ENCODE measurements at places on chromosomes 4 and X. TPM values are rescaled to one million over a fixed set of nuclear protein-coding genes. Genes with fewer than 3 reads are reported as not detected.

DNA sequence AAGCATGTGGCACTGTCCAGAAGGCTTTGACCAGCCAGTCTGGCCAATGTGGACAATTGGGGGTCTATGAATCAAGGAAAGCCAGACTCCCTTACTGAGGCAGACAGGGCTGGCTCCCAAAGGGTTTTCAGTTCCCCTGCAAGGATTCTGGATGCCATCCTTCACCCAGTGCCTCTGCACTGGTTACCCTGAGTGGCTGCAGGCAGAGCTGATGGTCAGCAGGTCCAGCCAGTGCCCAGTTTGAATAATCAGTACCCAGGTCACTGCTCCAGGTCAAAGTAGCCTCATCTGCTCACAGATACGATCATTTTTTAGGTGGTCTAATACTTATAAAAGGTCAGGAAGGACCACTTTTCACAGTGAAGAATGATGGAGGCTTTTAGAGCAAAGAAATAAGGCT, 52.2 kb upstream of the MAMLD1 start:
- no peaks in the 10 kb centered on the region for H3K27me3 ChIP-seq
- peaks cover 7% of the 10 kb centered on the region for H3K4me1 ChIP-seq
- DNase-seq = no peak
- H3K4me3 ChIP-seq = no peak overlapping the region

DNA sequence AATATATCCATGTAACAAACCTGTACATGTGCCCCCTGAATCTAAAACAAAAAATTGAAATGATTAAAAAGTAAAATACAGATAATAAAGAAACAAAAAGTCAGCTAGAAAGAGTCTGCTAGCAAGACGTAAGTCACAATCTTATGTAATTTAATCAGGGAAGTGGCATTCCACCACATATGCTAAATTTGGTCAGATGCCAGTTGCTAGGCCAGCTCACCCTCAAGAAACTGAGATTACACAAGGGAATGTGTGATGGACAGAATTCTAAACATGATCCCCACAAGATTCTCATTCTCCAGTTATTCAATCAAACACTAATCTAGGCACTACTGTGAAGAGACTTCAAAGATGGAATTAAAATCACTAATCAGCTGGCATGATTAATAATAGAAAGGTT, 689.3 kb downstream of the CENPC start:
- no peaks in the 10 kb centered on the region for H3K4me1 ChIP-seq
- no peak overlapping the region for H3K27ac ChIP-seq
- no peaks in the 10 kb centered on the region for H3K36me3 ChIP-seq
- no peak overlapping the region for H3K4me3 ChIP-seq
- H3K27me3 ChIP-seq = no peaks in the 10 kb centered on the region

DNA sequence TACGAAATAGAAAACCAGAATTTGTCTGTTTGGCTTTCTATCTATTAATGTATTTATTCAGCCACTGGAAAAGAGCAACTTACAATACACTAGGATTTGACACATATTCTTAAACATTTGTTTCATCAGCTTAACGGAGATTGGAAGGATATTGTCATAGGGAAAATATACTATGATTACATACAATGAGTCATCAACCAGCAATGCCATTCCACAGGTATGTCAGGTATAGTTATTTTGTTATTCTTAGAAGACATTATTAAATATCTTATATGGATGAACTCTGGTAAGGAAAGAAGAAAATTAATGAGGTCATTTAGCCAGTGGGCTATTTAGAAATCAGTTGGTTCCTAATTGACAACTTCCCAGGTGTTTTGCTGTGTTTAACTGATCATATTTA, 926.6 kb downstream of the STIM2 start:
- no peak for DNase-seq
- H3K27me3 ChIP-seq = no peaks in the 10 kb centered on the region
- no peak overlapping the region for H3K4me3 ChIP-seq
- no peaks in the 10 kb centered on the region for H3K4me1 ChIP-seq

DNA sequence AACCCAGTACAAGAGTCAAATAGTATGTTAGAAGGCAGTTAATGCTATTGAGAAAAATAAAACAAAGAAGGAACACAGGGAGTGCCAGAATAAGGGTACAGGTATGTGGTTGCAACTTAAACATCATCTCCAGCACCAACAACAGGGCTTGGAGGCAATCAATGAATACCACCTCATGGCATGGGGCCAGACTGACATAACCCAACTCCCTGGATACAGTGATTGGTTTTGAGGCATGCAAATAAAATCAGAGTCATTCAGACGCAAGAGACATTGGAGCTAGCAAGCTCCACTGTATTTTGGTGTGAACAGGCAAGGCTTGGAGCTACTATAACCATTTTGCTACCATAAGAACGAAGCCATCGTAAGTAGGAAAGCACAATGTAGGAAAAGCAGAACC, 56.7 kb downstream of the PPP3CA start:
- no peak overlapping the region for H3K27ac ChIP-seq
- H3K36me3 ChIP-seq = no peaks in the 10 kb centered on the region
- H3K4me1 ChIP-seq = peaks cover 2% of the 10 kb centered on the region

DNA sequence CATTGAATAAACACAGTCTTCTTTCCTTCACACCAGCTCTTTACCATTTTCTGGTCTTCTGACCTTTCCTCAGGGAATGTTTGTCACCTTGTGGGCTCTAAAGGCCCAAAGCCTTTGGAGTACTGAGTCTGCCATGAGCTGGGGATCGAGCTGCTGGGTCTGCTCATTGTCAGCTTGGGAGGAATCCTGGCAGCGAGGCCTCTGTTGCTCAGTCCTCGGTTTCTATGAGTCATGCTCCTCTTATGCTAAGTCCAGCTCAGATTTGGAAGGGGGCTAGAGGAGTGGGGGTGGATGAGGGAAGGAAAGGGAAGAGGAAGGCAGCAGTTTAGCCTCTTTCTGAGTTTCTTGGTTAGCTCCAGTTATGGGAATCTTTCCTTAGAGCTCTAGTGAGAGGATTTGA, 31.1 kb downstream of the NHSL2 start:
- H3K4me1 ChIP-seq = no peaks in the 10 kb centered on the region
- no peaks in the 10 kb centered on the region for H3K36me3 ChIP-seq
- H3K27ac ChIP-seq = no peak overlapping the region
- H3K4me3 ChIP-seq = no peak overlapping the region
- H3K27me3 ChIP-seq = peaks cover 7% of the 10 kb centered on the region

AFP gene
- total RNA-seq = not detected

- no peak for DNase-seq
- no peak overlapping the region for H3K4me3 ChIP-seq
- H3K27ac ChIP-seq = no peak overlapping the region
- no peaks in the 10 kb centered on the region for H3K4me1 ChIP-seq
- no peaks in the 10 kb centered on the region for H3K27me3 ChIP-seq
- no peaks in the 10 kb centered on the region for H3K36me3 ChIP-seq
Observed at GRCh38 chr4:189374176-189374575, 566.5 kb upstream of the FRG1 start.

TAF7L gene
- total RNA-seq = not detected

DNA sequence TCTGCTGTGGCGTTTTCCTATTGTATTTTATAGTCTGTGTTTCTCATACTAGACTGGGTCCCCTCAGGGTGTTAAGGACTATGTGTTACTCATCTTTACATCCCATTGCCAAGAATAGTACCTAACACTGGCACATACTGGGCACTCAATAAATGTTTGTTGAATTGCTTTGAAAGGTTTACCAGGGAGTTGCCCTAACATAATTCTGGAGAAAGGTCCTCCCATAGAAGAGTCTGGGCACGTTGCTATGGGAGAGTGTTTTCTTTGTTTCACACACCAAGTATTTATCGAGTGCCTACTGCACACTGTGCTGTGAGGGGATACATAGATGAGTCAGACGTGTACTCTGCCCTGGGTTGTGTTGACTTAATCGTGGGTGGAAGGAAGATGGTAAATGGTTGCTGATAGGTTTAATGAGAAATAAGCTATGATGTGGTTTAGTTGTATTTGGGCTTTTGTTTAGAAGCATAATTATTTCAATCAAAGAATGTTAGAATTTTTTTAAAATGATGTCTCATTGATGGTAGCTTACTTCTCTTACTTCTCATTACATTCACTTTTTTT, 42.9 kb downstream of the AFF1 start:
- no peak overlapping the region for H3K4me3 ChIP-seq
- peak; percentile 22 for DNase-seq
- H3K27me3 ChIP-seq = no peaks in the 10 kb centered on the region

NR0B1 gene
- not detected for total RNA-seq

DNA sequence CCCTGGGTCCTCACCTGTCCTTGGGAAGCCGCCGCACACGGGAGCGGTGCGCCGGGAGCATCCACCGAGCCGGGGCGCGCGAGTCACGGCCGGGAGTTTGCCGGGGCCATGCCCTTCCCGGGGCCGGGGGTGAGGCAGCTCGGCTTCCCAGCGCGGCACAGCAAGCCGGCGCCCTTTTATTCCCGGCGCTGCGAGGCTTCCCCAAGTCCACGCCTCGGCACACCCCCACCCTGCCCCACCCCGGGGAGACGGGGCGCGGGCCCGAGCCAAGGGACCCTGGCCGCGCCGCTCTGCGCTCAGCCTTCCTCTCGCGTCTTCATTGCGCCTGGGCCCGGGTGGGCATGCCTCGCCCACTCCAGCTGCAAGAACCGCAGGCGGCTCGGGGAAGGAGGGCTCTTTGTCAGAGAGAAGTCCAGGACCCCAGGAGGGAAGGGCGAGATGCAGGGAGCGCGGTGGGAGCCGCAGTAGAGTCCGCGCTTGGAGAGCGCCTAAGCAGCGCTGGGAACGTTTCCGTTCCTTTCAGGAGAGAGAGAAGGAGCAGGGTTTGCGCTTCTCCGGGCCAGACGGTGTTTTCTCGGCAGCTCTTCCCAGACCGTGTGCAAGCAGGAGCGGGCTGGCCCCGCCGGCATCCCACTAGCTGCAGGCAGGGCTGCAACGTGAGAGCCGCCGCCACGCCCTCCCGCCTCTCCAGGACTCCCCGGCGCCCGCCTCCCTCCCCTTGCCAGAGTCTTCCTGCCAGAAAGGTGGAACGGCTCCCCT, at the start of gene MXRA5:
Gene MXRA5 (minus strand): TSS at position 152 of the 759 bp plus-strand sequence. CDS start 2,819 bp downstream, outside the sequence.
- H3K4me1 ChIP-seq = no peaks in the 10 kb centered on the region
- H3K36me3 ChIP-seq = no peaks in the 10 kb centered on the region
- H3K27ac ChIP-seq = no peak within 1 kb of the TSS
- DNase-seq = no peak
- no peak within 1 kb of the TSS for H3K4me3 ChIP-seq

DNA sequence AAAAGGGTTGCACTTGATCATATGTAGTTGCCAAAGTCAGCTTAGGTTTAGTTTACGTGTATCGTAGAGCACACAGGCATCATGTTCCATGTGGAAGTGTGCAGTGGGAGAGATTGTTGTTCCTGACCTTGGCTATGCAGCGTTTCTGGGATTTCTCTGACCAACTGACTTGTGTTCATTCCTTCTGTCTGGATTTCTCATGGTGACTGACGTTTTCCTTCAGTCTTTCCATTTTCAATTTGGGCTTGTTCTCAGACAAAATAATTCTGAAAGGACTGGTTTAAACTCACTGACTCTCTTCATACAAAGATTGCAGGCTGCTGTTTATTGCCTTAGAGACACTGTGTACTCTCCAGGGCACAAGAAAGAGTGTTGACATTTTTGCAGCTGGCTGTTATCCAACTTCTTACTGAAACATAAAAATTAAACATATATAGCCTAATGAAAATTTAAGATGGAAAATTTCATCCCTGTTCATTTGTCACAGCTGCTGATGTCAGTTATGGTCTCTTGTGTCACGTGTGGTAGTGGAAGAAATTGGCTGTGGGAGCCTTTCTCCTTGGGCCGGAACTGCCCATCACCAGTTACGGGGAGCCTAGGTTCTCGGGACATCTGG, 95.4 kb downstream of the TNIP2 start:
- H3K27me3 ChIP-seq = no peaks in the 10 kb centered on the region
- H3K4me1 ChIP-seq = peaks cover 3% of the 10 kb centered on the region
- H3K36me3 ChIP-seq = peaks cover 50% of the 10 kb centered on the region
- DNase-seq = no peak
- H3K4me3 ChIP-seq = no peak overlapping the region

GRCh38 chrX:131828482-131828881, 194.6 kb upstream of the STK26 start:
- H3K27ac ChIP-seq = peak overlapping the region; percentile 66
- DNase-seq = no peak
- H3K4me1 ChIP-seq = peaks cover 41% of the 10 kb centered on the region
- H3K36me3 ChIP-seq = peaks cover 2% of the 10 kb centered on the region
- H3K27me3 ChIP-seq = no peaks in the 10 kb centered on the region

- no peak for DNase-seq
- no peaks in the 10 kb centered on the region for H3K36me3 ChIP-seq
- no peak overlapping the region for H3K4me3 ChIP-seq
Observed at GRCh38 chr4:92184566-92184965, 119.2 kb upstream of the GRID2 start.

- H3K27ac ChIP-seq = no peak overlapping the region
- H3K36me3 ChIP-seq = no peaks in the 10 kb centered on the region
- no peaks in the 10 kb centered on the region for H3K27me3 ChIP-seq
- no peak for DNase-seq
- H3K4me3 ChIP-seq = no peak overlapping the region
Observed at GRCh38 chr4:52251864-52252263, 200.8 kb downstream of the SPATA18 start.

- no peaks in the 10 kb centered on the region for H3K4me1 ChIP-seq
- no peak for DNase-seq
- H3K36me3 ChIP-seq = no peaks in the 10 kb centered on the region
- no peak overlapping the region for H3K27ac ChIP-seq
- H3K27me3 ChIP-seq = peaks cover 2% of the 10 kb centered on the region
- H3K4me3 ChIP-seq = no peak overlapping the region
Observed at GRCh38 chrX:111180750-111181240, 84.8 kb downstream of the PAK3 start.

DNA sequence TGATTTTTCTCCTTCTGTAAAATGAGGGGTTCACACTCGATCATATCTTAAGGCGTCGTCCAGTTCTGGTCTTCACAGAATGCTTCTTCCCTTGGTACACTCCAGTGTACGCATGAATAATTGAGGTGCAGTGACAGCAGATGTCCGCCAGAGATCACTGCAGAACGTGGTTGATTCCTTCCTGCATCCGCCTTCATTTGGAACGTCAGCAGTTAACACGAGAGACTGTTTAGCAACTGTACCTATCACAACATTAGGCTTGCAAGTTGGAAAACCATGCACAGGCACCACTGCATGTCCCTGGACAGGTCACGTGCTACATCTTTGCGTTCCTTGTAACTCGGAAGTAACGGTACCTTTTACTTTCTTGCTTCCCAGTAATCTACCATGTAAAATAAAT, 66.0 kb upstream of the GEMIN8 start:
- H3K4me1 ChIP-seq = no peaks in the 10 kb centered on the region
- peak; percentile 37 for DNase-seq
- no peaks in the 10 kb centered on the region for H3K36me3 ChIP-seq

- no peaks in the 10 kb centered on the region for H3K36me3 ChIP-seq
- DNase-seq = no peak
- no peaks in the 10 kb centered on the region for H3K4me1 ChIP-seq
- no peaks in the 10 kb centered on the region for H3K27me3 ChIP-seq
Observed at GRCh38 chr4:139779691-139780090, 114.1 kb downstream of the MGST2 start.
